ENCODE measurements at places on chromosomes 7 and 10. TPM values are rescaled to one million over a fixed set of nuclear protein-coding genes. Genes with fewer than 3 reads are reported as not detected.
A peak's percentile ranks its signal among the peaks of the same experiment; 100 is the strongest.

DNA sequence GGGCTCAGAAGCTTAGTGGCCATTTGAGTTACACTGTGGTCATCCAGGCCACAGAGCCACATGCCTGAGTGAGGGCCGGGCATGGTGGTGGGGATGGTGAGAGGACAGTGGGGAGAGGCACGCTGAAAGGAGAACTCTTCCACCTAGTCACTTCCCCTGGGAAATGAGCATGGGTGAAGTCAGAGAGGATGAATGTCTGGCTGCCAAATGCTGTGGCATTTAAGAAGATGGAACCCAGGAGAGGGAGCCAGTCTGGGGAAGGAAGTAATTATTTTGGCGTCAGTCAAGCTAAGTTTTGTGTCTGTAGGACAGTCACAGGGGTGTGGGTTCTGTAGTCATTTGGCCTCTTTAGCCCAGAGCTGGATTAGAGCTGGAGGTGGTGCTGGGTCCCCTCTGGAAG lies 86.0 kb upstream of the PODXL start:
- H3K4me3 ChIP-seq: no peak overlapping the region
- H3K27me3 ChIP-seq: no peaks in the 10 kb centered on the region
- no peak for DNase-seq
- H3K27ac ChIP-seq: no peak overlapping the region

OR2A42 gene
- total RNA-seq: 0.10 TPM

DNA sequence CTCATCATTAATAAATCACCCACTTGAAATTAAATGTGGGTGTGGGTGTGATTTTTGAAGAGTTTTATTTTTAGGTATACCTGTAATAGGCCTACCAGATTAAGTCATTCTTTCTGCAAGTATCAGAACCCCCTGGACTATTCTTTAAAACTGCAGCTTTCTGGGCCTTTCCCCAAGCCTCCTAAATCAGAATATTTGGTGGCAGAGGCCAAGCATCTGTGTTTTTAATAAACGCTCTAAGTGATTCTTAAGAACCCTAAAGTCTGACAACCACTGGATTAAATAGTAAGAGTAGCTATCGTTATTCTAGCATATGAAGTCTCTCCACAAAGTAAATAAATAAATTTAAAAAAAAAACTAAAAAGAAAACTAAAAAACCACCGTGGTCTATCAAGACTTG lies 703.0 kb upstream of the NRP1 start:
- H3K36me3 ChIP-seq: no peaks in the 10 kb centered on the region
- no peaks in the 10 kb centered on the region for H3K27me3 ChIP-seq
- H3K4me1 ChIP-seq: no peaks in the 10 kb centered on the region
- H3K4me3 ChIP-seq: no peak overlapping the region

GRCh38 chr7:148110097-148110868 lies 480.3 kb upstream of the C7orf33 start:
- DNase-seq: no peak
- no peaks in the 10 kb centered on the region for H3K27me3 ChIP-seq
- no peak overlapping the region for H3K4me3 ChIP-seq
- no peak overlapping the region for H3K27ac ChIP-seq

JAKMIP3 gene
- total RNA-seq: 0.17 TPM

DNA sequence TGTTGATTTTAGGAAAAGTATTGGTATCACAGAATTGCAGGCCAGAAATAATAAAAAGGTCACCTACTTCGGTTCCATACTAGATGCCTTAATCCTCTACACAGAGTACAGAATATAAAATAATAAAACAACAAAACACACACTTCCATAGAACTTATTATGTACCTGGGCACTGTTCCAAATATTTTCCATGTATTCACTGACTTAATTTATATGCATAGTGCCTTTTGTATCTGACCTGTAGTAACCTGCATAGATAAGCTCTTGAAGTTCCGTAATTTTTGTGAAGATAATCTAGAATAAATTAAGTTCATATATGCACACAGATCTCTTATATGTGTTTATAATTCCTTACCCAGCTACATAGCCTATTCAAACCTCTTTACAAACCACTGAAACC lies 78.3 kb downstream of the RAPGEF5 start:
- DNase-seq: no peak
- H3K27me3 ChIP-seq: no peaks in the 10 kb centered on the region
- H3K27ac ChIP-seq: no peak overlapping the region
- no peaks in the 10 kb centered on the region for H3K4me1 ChIP-seq
- no peaks in the 10 kb centered on the region for H3K36me3 ChIP-seq

UNCX gene
- not detected for total RNA-seq

DNA sequence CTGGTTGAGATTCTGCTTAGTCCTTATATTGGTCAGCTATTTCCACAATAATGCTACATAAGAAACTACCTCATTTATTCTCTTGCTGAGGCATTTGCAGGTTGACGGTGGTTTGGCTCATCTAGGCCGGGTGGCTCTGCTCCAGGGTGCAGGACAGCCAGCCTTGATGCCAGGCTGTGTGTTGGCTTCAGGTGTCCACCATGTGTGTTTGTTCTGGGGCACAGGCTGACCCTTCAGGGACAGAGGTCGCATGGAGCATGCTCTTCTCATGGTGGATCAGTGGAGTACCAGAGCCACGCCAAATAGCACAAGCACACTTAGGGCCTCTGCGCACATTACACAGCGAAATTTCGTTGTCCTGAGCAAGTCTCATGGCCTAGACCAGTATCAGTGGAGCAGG lies 249.9 kb downstream of the LRMDA start:
- H3K4me3 ChIP-seq: no peak overlapping the region
- no peaks in the 10 kb centered on the region for H3K36me3 ChIP-seq
- no peaks in the 10 kb centered on the region for H3K4me1 ChIP-seq

DNA sequence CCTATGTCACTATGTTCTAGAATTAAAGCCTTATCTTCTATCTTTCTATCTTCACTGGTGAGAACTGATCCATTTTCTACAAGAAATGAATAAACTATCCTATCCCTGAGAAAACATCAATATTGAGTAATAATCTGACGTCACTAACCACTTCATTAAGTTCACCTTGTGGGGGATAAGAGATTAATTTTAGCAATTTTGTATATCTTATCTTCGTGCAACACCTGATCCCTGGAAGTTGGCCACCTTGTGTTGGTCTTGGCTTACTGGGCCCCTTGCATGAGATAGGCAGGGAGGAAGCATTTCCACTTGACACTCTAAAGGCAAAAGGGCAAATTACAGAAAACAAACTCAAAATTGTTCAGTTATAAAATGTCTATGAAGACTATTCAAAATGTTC lies 20.1 kb upstream of the OR6B1 start:
- H3K27ac ChIP-seq: no peak overlapping the region
- DNase-seq: no peak

GRCh38 chr10:5283305-5284158 lies 81.2 kb upstream of the UCN3 start:
- peak; percentile 23 for DNase-seq
- no peaks in the 10 kb centered on the region for H3K27me3 ChIP-seq
- no peak overlapping the region for H3K4me3 ChIP-seq
- no peaks in the 10 kb centered on the region for H3K4me1 ChIP-seq

DNA sequence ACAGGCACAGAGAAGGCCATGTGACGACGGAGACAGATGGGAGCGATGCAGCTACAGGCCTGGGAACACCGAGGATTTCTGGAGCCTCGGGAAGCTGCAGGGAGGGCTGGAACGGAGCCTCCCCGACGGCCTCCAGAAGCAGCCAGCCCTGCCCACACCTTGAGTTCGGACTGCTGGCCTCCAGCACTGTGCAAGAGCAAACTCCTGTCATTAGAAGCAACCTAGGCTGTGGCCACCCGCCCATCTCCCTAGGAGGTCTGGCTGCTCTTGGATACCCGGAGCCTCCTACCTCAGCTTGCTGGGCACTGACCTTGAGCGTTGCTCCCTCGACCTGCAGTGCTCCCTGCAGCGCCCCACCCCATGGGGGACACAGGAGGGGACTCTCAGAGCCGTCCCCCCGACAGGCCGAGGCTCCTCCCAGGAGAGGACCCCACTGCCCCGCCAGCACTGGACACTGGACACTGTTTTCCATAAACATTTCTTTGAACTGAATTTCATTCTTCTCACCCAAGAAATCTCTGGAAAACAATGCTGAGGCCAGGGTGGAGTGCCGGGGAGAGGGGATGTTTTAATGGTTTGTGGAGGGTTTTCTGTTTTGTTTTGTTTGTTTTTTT lies 22.5 kb upstream of the TNRC18 start:
- no peak overlapping the region for H3K27ac ChIP-seq
- no peak overlapping the region for H3K4me3 ChIP-seq
- H3K4me1 ChIP-seq: no peaks in the 10 kb centered on the region

PODXL gene
- 5.8 TPM for total RNA-seq

HYAL4 gene
- not detected for total RNA-seq
